ENCODE measurements at places on chromosomes 6 and 20.

DNA sequence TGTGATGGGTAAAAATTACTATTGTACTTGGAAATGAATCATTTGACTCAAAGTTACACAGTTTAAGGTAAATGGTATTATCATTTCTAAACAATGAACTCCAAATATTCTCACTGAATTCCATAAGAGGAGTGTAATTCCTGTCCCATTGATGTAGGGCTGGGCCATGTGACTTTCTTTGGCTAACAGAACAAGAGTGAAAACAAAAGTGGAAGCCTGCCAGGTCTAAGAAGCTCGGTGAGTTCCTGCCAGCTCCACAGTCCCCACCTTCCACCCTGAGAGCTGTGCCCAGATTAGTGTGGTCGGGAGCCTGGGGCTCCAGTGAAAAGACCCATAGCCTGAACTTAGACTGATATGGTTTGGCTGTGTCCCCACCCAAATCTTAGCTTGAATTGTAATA is 24.6 kb downstream of the TBXT start:
- DNase-seq, result no peak

GRCh38 chr20:57743450-57744095 is 33.8 kb upstream of the PMEPA1 start:
- no peak for DNase-seq

DNA sequence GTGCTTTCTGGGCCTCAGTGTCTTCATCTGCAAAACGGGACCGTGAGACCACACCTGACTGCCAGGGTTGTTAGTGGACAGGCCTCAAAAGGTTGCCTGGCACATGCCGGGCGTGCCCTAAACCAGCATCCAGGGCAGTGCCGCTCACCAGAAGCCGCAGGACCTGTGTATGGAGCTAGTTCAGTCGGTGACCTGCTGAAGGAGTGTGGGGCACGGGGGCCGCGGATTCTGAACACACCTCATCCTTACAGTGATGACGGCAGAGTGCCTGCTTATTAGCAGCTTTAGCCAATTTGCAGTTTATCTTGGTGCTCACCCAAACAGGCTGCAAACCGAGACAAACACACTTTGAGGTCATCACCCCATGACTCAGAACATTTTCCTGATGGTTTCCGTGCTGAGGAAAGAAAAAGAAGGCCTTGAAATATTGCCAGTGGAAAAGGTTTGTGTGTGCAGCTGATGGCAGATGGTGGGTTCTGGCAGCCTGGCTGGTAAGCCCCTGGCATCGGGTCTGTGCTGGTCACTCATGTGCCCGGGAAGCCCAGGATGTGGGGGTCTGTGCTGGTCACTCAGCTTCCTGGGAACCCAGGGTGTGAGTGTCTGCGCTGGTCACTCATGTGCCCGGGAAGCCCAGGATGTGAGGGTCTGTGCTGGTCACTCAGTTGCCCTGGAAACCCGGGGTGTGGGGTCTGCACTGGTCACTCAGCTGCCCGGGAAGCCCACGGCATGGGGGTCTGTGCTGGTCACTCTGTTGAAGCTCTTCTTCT is 153.8 kb downstream of the ERMARD start:
- no peak for DNase-seq

DNA sequence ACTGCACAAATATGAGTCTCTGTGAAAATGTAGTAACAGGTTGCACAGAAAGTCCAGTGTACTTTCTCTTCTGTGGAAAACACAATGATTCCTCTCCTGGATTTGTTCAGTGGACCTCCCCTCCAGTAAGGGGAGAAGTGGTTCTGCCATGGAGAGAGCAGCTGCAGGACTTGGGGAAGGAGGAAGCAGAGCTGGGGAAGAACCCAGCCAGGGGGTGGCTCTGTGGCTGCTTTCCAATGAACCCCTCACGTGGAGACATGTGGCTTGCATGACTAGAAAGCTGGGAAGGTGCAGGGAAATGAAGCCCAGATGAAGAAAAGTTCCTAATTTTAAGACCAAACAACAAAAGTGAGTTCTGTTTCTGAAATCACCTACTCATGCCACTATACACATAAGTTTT is 31.9 kb downstream of the HMGN3 start:
- DNase-seq, result no peak

DNA sequence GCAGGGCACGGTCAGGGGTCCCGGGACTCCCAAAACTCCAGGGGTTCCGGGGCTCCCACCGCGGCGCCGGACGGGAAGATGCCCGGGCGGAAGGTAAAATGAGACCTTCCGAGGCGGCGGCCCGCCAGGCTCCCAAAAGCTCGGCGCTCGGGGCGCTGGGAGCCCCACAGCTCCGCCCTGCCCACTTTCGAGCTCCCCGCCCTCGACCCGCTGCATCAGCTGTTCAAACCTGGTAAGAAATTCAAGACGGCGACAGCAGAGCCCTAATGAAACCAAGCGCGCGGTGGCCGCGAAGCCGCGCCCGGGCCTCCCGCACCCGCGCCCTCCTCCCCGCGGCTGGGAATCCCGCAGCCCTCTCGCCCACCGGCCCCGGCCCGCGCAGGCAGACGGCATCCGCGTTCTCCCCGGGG is 369 bp downstream of the SLC4A11 start:
- no peak for DNase-seq

- DNase-seq, result no peak
These were observed 31.9 kb downstream of the CDKAL1 start for GRCh38 chr6:20566109-20566508.

GRCh38 chr6:16663901-16664300 is 97.4 kb downstream of the ATXN1 start:
- DNase-seq, result no peak

GRCh38 chr6:11585426-11586016 is 48.0 kb downstream of the TMEM170B start:
- no peak for DNase-seq

- DNase-seq, result no peak
These were observed 10.1 kb downstream of the ANGPT4 start for GRCh38 chr20:906001-906520.

- DNase-seq, result no peak
These were observed 425.1 kb downstream of the FOXA2 start for GRCh38 chr20:22159276-22159675.

DNA sequence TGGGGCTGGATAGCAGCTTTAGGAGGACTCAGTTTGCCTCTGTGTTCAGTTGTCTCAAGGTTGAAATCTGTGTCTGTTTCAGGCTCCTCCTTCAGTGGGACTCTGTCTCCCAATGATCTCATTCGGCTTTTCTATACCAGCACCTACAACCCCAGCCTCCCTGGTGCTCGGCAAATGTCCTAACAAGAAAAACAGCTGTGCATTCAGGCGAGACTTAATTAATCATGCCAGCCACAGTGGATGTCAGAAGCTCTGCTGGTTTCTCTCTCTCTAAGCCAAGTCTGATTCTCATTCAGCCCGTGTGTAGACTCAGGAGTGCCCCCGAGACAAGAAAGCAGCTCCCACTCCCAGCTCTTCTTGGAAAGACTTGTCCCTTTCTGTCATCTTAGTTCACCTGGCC is 46.8 kb downstream of the SUN5 start:
- no peak for DNase-seq

DNA sequence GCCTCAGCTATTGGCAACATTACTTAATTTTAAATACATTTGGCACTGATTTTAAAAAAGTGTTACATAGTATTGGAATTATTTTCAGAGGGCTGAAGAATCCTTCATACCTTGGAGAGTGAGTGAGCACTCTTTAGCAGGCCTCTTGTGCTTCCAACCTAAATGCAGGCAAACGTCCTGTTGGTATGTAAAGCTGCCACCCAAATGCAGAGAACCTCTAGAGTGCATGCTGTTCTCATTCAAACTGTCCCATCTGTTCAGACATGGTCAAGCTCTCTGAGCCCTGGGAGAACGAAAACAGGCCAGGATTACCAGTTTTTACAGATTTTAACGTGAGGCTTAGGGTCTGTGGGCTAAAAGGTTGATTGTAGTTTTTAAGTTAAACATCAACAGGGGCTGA is 378.0 kb upstream of the FLRT3 start:
- DNase-seq, result no peak

GRCh38 chr6:14151773-14152172 is 34.2 kb downstream of the CD83 start:
- DNase-seq, result no peak

DNA sequence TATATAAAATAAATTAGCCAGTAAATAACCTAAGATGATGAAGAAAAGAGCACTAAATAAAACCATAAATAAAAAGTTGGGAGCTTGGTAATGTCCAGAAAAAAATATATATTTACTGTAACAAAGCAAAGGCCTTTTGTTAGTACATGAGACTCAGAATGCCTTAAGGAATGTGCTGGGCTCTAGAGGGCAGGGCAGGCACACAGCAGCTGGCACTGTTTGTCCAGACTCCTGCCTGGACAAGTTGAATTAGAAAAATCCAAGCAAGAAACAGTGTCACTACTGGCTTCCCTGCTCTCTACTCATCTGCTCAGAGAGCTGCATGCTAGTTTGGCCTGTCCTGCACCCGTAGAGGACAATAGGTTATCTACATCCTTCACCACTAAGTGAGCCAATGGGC is 8.8 kb downstream of the DEFB129 start:
- DNase-seq, result no peak

DNA sequence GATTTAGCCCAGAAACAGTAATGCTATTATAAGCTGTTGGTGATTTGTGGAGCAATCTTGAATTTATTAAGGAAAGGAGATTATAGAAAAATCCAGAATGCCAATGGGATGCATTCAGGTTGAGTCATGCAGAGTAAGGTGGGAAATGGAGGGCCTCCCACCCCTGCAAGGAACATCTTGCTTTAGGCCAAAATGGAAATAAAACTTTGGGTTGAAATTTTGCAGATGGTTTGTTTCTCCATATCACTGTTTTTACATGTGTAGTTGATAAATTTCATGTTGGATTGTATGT is 152.4 kb downstream of the BCAS1 start:
- no peak for DNase-seq

DNA sequence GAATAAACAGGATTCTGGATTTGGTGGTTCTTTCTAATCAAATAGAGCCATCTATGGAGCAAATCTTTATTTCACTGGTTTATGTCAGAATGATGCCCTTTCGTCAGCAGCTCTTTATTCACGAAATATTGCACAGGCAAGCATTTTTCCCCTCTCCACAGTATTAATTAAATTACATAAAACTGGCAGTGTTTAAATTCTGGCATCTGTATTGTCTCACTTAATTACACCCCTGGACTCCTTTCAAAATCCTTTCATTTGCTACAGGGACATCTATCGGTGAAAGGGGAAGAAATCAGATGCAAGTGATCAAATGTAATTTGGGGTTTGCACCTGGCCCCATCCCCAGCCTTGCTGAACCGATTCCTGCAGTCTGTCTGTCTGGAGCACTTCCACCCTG is 801.9 kb downstream of the QKI start:
- DNase-seq, result no peak

- DNase-seq, result no peak
These were observed 567.4 kb downstream of the C6orf118 start for GRCh38 chr6:164741938-164742451.

- DNase-seq, result no peak
These were observed 230.5 kb upstream of the KHDRBS2 start for GRCh38 chr6:62516291-62517141.

DNA sequence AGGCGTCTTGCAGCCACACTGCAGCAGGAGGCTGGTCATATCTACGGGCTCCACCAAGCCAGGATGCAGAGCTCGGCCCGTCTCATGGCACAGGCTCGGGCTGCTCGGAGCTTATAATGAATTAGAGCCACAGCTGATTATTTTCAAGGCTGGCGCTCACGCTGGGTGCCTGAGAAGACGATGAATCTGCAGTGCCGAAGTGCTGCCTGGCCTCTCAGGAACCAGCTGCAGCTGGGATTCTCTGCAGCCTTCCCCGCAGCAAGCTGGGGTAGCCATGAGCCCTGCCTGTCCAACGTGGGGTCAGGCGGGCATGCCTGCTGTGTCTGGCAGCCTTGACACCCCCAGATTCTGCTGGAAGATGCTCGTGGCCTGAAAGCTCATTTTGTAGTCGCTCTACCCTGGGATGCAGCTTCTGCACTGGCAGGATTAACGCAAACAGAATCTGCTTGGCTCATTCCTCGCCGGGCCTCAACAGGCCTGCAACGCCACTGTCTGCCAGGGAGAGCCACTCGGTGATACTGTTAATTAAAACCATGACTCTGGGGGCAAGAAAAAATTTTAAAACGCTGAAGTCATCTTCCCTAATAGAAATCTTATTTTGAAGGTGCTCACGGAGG is 104.3 kb downstream of the CDH26 start:
- no peak for DNase-seq

- DNase-seq, result no peak
These were observed 289.5 kb downstream of the ESR1 start for GRCh38 chr6:152096863-152097496.

DNA sequence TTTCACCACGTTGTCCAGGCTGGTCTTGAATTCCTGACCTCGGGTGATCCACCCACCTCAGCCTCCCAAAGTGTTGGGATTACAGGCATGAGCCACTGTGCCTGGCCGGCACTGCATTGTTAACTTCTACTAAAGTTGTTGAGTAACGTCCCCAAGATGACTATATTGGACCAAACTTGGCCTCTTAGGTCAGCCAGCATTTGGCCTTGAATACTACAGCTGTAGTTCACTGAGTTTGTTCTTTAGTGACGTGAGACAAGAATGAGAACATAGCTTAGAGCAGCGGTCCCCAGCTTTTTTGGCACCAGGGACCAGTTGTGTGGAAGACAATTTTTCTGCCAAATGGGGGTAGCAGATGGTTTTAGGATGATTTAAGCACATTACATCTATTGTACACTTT is 237.1 kb downstream of the TBC1D7 start:
- no peak for DNase-seq

DNA sequence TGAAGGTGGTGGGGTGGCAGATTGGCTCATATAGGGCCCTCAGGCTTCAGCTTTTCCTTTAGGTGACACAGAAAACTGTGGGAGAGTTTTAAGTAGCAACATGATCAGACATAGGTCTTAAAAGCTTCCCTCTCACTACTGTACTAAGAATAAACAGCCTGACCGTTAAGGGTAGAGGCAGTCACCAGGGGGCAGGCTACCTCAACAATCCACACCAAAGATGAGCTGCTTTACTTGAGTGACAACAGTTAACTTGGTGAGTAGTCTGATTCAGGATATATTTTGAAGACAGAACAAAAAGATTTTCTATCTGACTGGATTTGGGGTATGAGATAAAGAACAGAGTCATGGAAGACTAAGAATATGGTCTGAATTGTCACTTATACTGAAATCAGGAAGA is 193.1 kb upstream of the SHLD1 start:
- DNase-seq, result no peak

- no peak for DNase-seq
These were observed 30.9 kb upstream of the AVP start for GRCh38 chr20:3115190-3116107.

- no peak for DNase-seq
These were observed 70.4 kb downstream of the PLCB4 start for GRCh38 chr20:9139106-9139833.

GRCh38 chr6:87068795-87069194 is 26.1 kb downstream of the CGA start:
- no peak for DNase-seq

DNA sequence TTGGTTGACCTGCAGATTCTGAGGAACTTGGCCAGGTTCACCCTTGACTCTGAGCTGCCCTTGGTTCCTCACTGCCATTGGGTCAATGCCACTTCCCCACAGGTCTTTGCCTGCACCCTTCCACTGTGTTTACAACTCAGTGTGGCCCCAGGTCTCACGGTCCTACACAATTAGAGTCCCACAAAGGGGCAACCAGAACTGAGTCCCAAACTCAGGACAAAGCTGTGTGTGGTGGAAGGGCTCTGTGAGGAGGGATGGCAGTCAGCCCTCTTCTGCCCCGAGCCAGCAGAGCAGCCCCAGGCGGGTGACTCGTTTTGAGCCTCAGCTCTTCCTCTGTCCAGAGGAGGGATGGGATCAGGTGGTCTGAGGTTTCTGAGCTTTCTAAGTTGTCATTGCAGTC is 69.5 kb downstream of the NPEPL1 start:
- peak; percentile 34 for DNase-seq

Measured in upper lobe of right lung (tissue), 1 donor.